ENCODE measurements at places on chromosomes 16 and 17. TPM values are rescaled to one million over a fixed set of nuclear protein-coding genes. Genes with fewer than 3 reads are reported as not detected.

CCL23 gene
- not detected for total RNA-seq

GRCh38 chr16:73405851-73406250 is 357.9 kb upstream of the ZFHX3 start:
- DNase-seq: no peak
- H3K36me3 ChIP-seq: no peaks in the 10 kb centered on the region
- H3K27ac ChIP-seq: no peak overlapping the region

DNA sequence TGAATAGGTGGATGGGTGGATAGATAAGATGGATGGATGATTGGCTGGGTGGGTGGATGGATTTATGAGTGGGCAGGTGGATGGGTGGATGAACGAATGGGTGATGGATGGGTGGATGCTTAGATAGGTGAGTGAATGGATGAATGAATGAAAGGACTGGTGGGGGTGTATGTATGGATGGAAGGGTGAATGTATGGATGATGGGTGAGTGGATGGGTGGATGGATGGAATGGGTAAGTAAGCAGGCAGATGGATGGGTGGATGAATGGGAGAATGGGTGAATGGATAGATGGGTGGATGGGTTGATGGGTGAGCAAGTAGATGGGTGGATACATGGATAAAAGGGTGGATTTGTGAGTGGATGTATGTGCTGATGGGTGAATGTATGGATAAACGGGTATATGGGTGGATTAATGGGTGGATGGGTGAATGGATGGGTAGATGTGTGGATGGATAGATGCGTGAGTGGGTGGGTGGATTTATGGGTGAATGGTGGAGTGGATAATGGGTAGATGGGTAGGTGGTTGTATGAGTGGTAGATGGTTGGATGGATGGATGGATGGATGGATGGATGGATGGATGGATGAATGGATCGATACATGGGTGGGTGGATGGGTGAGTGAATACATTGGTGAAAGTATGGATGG is 682.6 kb downstream of the HS3ST4 start:
- no peak overlapping the region for H3K4me3 ChIP-seq
- no peak overlapping the region for H3K27ac ChIP-seq
- no peak for DNase-seq
- no peaks in the 10 kb centered on the region for H3K27me3 ChIP-seq
- no peaks in the 10 kb centered on the region for H3K36me3 ChIP-seq

- no peak overlapping the region for H3K27ac ChIP-seq
- DNase-seq: no peak
- no peaks in the 10 kb centered on the region for H3K27me3 ChIP-seq
- H3K4me3 ChIP-seq: no peak overlapping the region
- H3K4me1 ChIP-seq: no peaks in the 10 kb centered on the region
- no peaks in the 10 kb centered on the region for H3K36me3 ChIP-seq
Measured at GRCh38 chr16:27383556-27384243, 18.3 kb upstream of the IL21R start.

EVPLL gene
- total RNA-seq: not detected

DNA sequence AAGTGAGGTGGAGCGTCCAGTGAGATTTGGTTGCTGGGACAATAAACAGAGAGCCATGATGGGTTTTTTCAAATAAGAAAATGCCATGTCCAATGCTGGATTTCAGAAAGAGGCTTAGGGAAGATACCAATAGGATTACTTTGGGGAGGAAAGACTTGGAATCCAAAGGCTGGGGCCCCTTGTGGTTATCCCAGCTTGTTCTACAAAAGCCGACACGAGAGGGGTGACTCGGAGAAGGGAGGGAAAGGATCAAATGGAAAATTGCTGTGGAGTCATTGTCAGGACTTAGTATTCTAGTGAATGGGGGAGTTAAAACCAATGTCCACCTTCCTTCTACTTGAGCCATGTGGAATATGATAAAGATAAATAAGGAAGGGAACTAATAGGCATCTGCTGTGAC is 305.5 kb downstream of the SOX9 start:
- H3K36me3 ChIP-seq: no peaks in the 10 kb centered on the region
- H3K4me3 ChIP-seq: no peak overlapping the region
- no peak overlapping the region for H3K27ac ChIP-seq
- no peaks in the 10 kb centered on the region for H3K27me3 ChIP-seq

ACSM2A gene
- total RNA-seq: not detected

CRYM gene
- total RNA-seq: 4.9 TPM

DNA sequence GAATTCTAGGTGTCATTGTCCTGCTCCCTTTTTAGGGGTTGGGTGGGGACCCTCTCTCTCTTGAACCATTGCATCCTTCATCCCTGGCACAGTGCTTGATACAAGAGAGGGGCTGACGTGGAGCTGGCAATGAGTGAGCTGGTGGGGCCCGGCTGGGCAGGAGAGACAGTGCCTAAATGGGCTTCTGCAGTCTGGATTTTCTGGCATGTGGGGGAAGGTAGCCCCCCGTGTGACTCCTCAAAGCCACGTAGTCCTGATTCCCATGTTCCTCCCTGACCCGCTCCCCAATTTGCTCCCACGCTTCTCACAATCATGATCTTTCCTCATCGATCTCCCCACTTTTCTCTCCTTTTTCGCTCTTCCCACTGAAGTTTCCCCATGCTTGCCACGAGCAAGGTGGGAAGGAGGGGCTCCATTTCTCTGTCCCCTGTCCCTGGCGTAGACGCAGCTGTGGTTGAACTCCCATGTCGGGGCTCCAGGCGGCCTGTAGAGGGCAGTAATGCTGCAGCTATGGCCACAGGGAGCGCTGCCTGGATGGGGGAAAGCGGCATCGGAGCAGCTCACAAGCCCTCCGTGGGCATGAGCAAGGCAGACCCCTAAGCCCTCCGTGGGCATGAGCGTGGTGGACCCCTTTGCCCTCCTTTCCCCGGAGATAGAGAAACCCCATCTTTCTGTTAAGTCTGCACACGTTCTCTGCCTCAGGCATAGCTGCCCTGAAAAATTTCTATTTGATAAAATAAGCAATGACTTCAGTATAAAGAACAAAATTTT is 47.5 kb downstream of the HAPSTR1 start:
- H3K27me3 ChIP-seq: peaks cover 9% of the 10 kb centered on the region
- peak overlapping the region; percentile 21 for H3K4me3 ChIP-seq
- peaks cover 13% of the 10 kb centered on the region for H3K4me1 ChIP-seq

Data from HCT116 (cell line).